Activated T-cell treated with anti-CD3 and anti-CD28 coated beads, Interleukin-2, amount 50 U/mL, for 72 hours (primary cell): ENCODE measurements at places on chromosomes 2 and 18.

- DNase-seq: no peak
- no peaks in the 10 kb centered on the region for H3K27me3 ChIP-seq
- peak overlapping the region; percentile 92 for H3K4me3 ChIP-seq
- no peaks in the 10 kb centered on the region for H3K36me3 ChIP-seq
These were observed 14.3 kb upstream of the RIOK3 start for GRCh38 chr18:23438608-23439366.

DNA sequence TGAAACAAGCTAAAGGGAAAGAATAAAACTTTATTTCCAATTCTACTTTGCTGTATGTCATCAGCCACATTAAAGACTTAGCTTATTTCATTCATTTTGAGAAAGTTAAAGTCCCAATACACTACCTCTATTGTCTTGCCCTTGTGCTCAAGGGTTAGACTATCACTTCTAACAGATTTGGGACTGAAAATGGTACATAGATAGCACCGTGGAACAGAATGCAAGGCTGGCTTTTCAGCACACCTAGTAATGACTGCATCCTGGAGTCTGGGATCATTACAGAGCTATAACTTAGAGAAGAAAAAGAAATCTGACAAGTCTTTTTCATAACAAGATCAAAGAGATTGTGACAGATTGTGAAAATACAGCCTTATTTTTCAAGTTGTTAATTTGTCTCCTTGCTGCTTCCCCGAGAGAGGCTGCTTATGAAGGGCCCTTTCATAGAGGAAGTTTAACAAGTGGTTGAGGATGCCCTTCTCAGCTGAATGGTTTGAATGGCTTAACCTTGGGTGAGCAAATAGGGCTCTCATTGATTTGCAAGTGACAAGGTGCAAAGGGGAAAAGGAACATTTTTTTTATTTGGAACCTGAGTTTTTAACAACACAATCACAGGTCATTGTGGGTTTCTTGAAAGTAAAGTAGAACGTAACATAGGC, 371.8 kb downstream of the EPHA4 start:
- no peaks in the 10 kb centered on the region for H3K27me3 ChIP-seq
- no peak for DNase-seq
- H3K4me3 ChIP-seq: no peak overlapping the region
- no peaks in the 10 kb centered on the region for H3K4me1 ChIP-seq
- H3K36me3 ChIP-seq: no peaks in the 10 kb centered on the region

GRCh38 chr2:163338270-163338669, 397.5 kb downstream of the FIGN start:
- H3K4me3 ChIP-seq: no peak overlapping the region
- no peak for DNase-seq
- H3K27ac ChIP-seq: no peak overlapping the region
- H3K4me1 ChIP-seq: no peaks in the 10 kb centered on the region
- H3K27me3 ChIP-seq: no peaks in the 10 kb centered on the region

- no peak overlapping the region for H3K4me3 ChIP-seq
- H3K27me3 ChIP-seq: no peaks in the 10 kb centered on the region
- peaks cover 10% of the 10 kb centered on the region for H3K36me3 ChIP-seq
- peaks cover 10% of the 10 kb centered on the region for H3K4me1 ChIP-seq
- no peak for DNase-seq
These were observed 95.5 kb upstream of the XIRP2 start for GRCh38 chr2:166792808-166793207.

- peak overlapping the region; percentile 93 for H3K27ac ChIP-seq
- no peak for DNase-seq
- peak overlapping the region; percentile 68 for H3K4me3 ChIP-seq
These were observed 258.6 kb downstream of the ZEB2 start for GRCh38 chr2:144261336-144261735.

- no peaks in the 10 kb centered on the region for H3K36me3 ChIP-seq
- H3K27me3 ChIP-seq: no peaks in the 10 kb centered on the region
- DNase-seq: no peak
- H3K4me1 ChIP-seq: no peaks in the 10 kb centered on the region
These were observed 373.8 kb upstream of the SYT4 start for GRCh38 chr18:43651057-43651456.

DNA sequence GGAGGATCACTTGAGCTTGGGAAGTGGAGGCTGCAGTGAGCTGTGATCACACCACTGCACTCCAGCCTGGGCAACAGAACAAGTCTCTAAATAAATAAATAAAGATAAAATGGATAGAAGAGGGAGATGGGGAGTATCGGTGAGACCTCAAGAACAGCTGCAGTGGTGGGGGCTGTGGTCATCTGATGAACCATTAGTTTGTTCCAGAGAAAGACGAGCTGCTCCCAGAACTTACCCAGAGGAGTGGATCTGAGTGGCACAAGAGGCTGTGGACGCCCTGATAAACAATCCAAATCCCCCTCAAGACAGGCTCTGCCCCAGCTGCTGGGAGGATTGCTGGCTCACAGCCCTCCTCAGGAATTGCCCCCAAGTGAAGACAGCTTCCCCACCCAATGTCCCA, 26.7 kb downstream of the TMEM127 start:
- no peaks in the 10 kb centered on the region for H3K36me3 ChIP-seq
- no peak overlapping the region for H3K27ac ChIP-seq
- DNase-seq: no peak
- no peaks in the 10 kb centered on the region for H3K27me3 ChIP-seq
- H3K4me1 ChIP-seq: peaks cover 28% of the 10 kb centered on the region

- H3K36me3 ChIP-seq: peaks cover 3% of the 10 kb centered on the region
- H3K4me1 ChIP-seq: peaks cover 4% of the 10 kb centered on the region
- peak overlapping the region; percentile 52 for H3K4me3 ChIP-seq
- DNase-seq: no peak
These were observed 493 bp downstream of the UCN start for GRCh38 chr2:27307545-27308358.

GRCh38 chr18:8188184-8188583, 421.1 kb upstream of the RAB12 start:
- no peak for DNase-seq
- no peaks in the 10 kb centered on the region for H3K36me3 ChIP-seq
- H3K4me1 ChIP-seq: no peaks in the 10 kb centered on the region
- H3K27me3 ChIP-seq: no peaks in the 10 kb centered on the region
- H3K4me3 ChIP-seq: no peak overlapping the region
- H3K27ac ChIP-seq: no peak overlapping the region

- no peaks in the 10 kb centered on the region for H3K36me3 ChIP-seq
- DNase-seq: no peak
- H3K27ac ChIP-seq: no peak overlapping the region
- no peak overlapping the region for H3K4me3 ChIP-seq
- no peaks in the 10 kb centered on the region for H3K27me3 ChIP-seq
- H3K4me1 ChIP-seq: no peaks in the 10 kb centered on the region
These were observed 44.3 kb upstream of the GPR39 start for GRCh38 chr2:132372276-132372675.

GRCh38 chr2:70043252-70043875, 43.9 kb upstream of the PCBP1 start:
- DNase-seq: peak; percentile 74
- H3K36me3 ChIP-seq: peaks cover 1% of the 10 kb centered on the region
- peaks cover 38% of the 10 kb centered on the region for H3K4me1 ChIP-seq
- no peaks in the 10 kb centered on the region for H3K27me3 ChIP-seq
- peak overlapping the region; percentile 94 for H3K27ac ChIP-seq

- peaks cover 4% of the 10 kb centered on the region for H3K27me3 ChIP-seq
- H3K4me3 ChIP-seq: no peak overlapping the region
- no peaks in the 10 kb centered on the region for H3K4me1 ChIP-seq
These were observed 57.6 kb upstream of the RPRM start for GRCh38 chr2:153536115-153536514.

- DNase-seq: no peak
- no peaks in the 10 kb centered on the region for H3K27me3 ChIP-seq
- no peaks in the 10 kb centered on the region for H3K4me1 ChIP-seq
These were observed 67.0 kb downstream of the CACNB4 start for GRCh38 chr2:152031747-152032306.

- no peak for DNase-seq
- peaks cover 28% of the 10 kb centered on the region for H3K27me3 ChIP-seq
- H3K27ac ChIP-seq: no peak overlapping the region
- peaks cover 5% of the 10 kb centered on the region for H3K4me1 ChIP-seq
- H3K36me3 ChIP-seq: peaks cover 5% of the 10 kb centered on the region
- H3K4me3 ChIP-seq: no peak overlapping the region
These were observed 23.8 kb downstream of the ASB18 start for GRCh38 chr2:236240228-236240990.

- H3K4me3 ChIP-seq: no peak overlapping the region
- no peak overlapping the region for H3K27ac ChIP-seq
- no peaks in the 10 kb centered on the region for H3K4me1 ChIP-seq
- H3K27me3 ChIP-seq: peaks cover 16% of the 10 kb centered on the region
These were observed 34.9 kb upstream of the NEDD4L start for GRCh38 chr18:58009166-58009565.

GRCh38 chr18:31206787-31207381, 44.2 kb upstream of the DSC1 start:
- no peak overlapping the region for H3K4me3 ChIP-seq
- no peak for DNase-seq
- H3K4me1 ChIP-seq: no peaks in the 10 kb centered on the region
- no peaks in the 10 kb centered on the region for H3K36me3 ChIP-seq
- no peaks in the 10 kb centered on the region for H3K27me3 ChIP-seq

DNA sequence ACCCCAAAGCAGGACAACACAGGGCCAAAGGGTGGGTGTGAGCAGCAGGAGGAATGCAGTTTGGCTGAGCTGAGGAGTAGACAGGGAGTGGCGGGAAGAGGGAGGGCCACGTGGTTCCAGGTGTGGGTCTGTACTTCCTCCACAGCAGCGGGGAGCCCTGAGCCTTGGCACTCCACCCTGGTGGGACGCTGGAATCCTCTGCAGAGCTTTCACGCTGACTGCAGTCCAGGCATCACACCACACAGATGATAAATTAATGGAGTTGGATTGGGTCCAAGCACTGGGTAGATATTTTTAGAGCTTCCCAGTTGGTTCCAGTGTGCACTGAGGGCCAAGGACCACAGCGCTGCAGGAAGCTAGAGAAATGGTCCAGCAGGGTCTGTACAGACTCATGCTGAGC, 67.0 kb upstream of the TMEM200C start:
- no peak overlapping the region for H3K4me3 ChIP-seq
- no peaks in the 10 kb centered on the region for H3K36me3 ChIP-seq
- peaks cover 18% of the 10 kb centered on the region for H3K4me1 ChIP-seq
- no peak overlapping the region for H3K27ac ChIP-seq
- no peak for DNase-seq

DNA sequence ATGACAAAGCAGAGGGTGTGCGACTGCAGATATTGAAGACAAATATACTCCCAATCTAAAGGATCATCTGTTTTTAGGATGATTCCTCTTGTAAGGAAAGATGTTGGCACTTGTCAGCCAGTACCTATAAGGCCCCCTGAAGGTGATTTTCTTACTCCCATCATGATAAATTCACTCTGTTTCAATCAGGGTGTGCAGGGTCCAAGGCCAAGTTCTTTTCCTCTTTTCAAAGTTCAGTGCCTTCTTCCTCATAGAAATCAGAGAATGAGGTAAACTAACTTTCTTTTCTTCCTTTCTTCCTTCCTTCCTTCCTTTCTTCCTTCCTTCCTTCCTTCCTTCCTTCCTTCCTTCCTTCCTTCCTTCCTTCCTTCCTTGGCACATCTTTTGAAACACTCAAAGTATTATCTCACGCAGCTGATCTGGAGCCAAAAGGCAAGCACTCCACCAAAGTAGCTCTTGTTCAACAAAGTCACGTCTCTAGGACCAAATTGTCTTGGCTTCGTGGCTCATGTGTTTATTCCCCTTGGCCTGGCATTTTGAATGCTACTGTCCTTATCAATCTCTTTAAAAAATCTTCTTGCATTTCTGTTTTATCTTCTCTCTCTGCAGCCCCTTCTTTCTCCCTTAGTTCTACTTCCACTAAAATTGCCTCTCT, 87.7 kb downstream of the DCC start:
- no peak overlapping the region for H3K4me3 ChIP-seq
- no peak overlapping the region for H3K27ac ChIP-seq
- H3K36me3 ChIP-seq: no peaks in the 10 kb centered on the region
- DNase-seq: no peak

DNA sequence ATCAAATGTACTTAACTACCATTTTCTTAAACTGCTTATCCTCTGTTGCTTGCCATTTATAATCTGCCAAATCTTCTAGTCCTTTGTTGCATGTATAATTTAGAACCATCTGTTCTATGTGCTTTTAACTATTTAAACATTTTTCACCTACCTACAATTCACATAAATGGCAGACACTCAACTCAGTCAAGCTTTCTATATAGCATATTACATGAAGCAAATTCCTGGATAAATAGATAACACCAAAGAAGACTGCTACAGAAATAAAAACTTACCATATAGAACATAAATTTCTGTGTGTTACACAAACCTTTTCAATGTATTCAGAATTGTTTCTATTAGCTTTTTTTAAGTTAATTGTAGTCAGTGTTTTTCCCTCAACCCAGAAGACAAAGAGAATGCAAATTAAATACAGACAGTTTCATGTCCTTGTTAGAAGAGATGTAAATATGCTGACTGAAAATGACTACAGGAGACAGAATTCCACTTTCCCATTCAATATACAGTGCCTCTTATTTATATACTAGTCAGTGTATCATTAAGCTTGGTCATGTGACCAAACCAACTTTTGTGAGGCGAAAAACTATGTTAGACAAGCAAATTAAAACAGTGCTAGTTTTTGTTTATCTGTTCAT, 2.6 kb downstream of the BAZ2B start:
- peaks cover 1% of the 10 kb centered on the region for H3K36me3 ChIP-seq
- peaks cover 16% of the 10 kb centered on the region for H3K4me1 ChIP-seq
- no peak for DNase-seq
- H3K4me3 ChIP-seq: no peak overlapping the region
- no peak overlapping the region for H3K27ac ChIP-seq
- H3K27me3 ChIP-seq: peaks cover 30% of the 10 kb centered on the region

DNA sequence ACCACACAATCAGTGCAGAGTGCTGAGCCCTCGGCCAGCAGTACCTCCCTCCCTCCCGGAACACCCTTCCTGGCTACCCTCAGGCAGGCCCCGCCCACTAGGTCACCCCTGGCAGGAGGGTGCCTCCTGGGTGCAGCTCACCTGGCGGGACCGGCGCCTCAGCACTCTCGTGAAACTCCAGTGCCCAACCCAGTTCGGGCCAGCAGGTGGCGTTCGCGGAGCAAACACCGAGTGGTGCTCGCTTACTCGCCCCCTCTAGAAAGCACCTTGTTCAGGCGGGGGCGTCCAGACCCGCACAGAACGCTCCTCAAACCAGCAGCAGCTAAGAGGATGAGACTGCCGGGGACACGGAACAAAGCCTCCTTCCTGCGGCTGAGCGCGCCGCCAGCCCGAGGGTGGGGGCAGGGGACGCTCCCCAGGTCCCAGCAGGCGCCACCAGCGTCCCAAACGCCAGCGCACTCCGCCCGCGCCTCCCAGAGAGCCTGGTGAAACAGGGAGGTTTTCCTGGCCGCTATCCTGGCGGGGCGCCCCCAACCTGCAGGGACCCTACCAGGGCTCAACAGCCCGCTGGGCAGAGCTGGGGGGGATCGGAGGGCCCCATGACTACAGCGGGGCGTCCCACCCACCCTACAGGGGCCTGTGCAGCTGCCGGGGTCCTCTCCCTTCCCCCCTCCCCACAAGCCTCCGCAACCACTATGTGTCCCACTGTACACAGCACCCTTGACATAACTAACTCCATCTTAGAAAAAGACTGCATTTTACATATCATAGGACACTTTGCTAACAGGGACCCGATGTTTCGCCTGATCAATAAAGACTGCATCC, 44.7 kb downstream of the MRPS5 start:
- H3K27ac ChIP-seq: no peak overlapping the region
- H3K36me3 ChIP-seq: no peaks in the 10 kb centered on the region
- no peaks in the 10 kb centered on the region for H3K27me3 ChIP-seq
- peak overlapping the region; percentile 89 for H3K4me3 ChIP-seq

GRCh38 chr2:64609227-64609941, 44.3 kb downstream of the SERTAD2 start:
- peak overlapping the region; percentile 46 for H3K27ac ChIP-seq
- H3K4me3 ChIP-seq: peak overlapping the region; percentile 82
- DNase-seq: peak; percentile 87
- peaks cover 15% of the 10 kb centered on the region for H3K27me3 ChIP-seq

- no peaks in the 10 kb centered on the region for H3K27me3 ChIP-seq
- no peak overlapping the region for H3K4me3 ChIP-seq
- DNase-seq: no peak
- H3K4me1 ChIP-seq: no peaks in the 10 kb centered on the region
These were observed 286.6 kb downstream of the DPP10 start for GRCh38 chr2:114729026-114729425.
